ENCODE measurements at places on chromosomes 12 and 14. TPM values are rescaled to one million over a fixed set of nuclear protein-coding genes. Genes with fewer than 3 reads are reported as not detected.

- H3K36me3 ChIP-seq, result no peaks in the 10 kb centered on the region
- H3K27ac ChIP-seq, result no peak overlapping the region
- DNase-seq, result no peak
- no peaks in the 10 kb centered on the region for H3K4me1 ChIP-seq
- H3K4me3 ChIP-seq, result no peak overlapping the region
Observed at GRCh38 chr12:52214421-52214802, 18.6 kb upstream of the KRT7 start.

DNA sequence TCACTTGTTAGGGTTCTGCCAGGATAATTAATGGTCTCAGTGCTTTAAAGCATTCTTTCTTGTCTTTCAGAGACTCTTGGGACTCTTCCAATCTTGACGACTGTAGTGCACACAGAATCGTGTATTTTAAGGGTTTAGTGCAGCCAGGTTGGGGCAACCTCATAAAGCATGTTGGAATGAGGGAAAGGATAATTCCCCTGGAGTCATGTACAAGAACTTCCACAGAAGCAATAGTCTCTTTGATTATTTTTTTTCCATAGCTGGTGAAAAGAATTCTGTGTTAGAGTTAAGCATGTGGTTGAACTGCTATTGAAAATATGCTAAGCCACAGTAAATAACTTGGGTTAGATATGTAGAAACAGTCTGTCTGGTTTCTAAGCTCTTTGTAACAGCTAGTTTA is 246.8 kb upstream of the DAAM1 start:
- H3K27ac ChIP-seq, result no peak overlapping the region
- no peaks in the 10 kb centered on the region for H3K36me3 ChIP-seq
- no peaks in the 10 kb centered on the region for H3K4me1 ChIP-seq
- peaks cover 16% of the 10 kb centered on the region for H3K27me3 ChIP-seq
- no peak overlapping the region for H3K4me3 ChIP-seq
- no peak for DNase-seq

- H3K36me3 ChIP-seq, result no peaks in the 10 kb centered on the region
- no peaks in the 10 kb centered on the region for H3K27me3 ChIP-seq
- H3K4me3 ChIP-seq, result no peak overlapping the region
- DNase-seq, result no peak
Observed at GRCh38 chr14:104249089-104249488, 110.7 kb downstream of the KIF26A start.

DNA sequence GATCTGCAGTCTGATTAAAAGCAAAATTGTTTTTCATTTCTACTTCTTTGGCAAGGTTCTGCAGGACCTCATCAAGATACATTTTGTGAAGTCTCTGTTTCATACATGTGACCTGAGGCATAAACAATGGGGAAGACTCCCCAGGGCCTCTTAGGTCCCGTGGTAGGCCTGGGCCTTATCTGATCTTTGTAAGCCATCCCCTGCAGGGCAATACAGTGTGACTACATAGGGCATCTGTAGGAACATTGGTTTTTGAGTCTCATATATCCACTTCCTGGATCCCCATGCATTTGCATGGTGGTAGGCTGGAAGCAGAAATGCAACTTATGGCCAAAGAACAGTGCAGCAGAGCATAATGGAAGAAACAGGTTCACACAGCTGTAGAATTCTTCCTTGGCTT is 6.0 kb downstream of the FAR2 start:
- peaks cover 10% of the 10 kb centered on the region for H3K4me1 ChIP-seq
- no peak for DNase-seq
- H3K4me3 ChIP-seq, result no peak overlapping the region
- no peaks in the 10 kb centered on the region for H3K36me3 ChIP-seq
- H3K27me3 ChIP-seq, result peaks cover 2% of the 10 kb centered on the region
- no peak overlapping the region for H3K27ac ChIP-seq

GRCh38 chr14:88901189-88901588 is 76.7 kb downstream of the TTC8 start:
- H3K4me3 ChIP-seq, result no peak overlapping the region
- H3K27ac ChIP-seq, result no peak overlapping the region
- no peaks in the 10 kb centered on the region for H3K36me3 ChIP-seq
- no peaks in the 10 kb centered on the region for H3K4me1 ChIP-seq
- H3K27me3 ChIP-seq, result peaks cover 12% of the 10 kb centered on the region

DNA sequence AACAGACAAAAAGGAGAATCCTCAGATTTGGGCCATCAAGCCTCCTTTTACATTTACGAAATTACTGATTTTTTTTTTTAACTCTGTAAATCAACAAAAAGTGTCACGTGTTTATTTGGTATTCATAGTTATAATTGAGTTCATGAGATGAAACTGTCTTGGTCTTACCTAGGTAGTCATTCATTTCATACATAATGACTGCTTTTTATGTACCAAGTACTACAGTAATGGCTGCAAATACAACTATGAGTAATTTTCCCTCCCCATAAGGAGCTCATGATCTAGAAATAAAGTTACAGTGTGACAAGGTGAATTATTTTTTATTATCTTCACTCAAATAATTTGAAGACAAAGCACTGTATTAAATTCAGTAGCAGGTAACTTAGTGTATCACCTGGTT is 6.4 kb upstream of the TBK1 start:
- peaks cover 61% of the 10 kb centered on the region for H3K36me3 ChIP-seq
- H3K4me1 ChIP-seq, result peaks cover 29% of the 10 kb centered on the region
- H3K27me3 ChIP-seq, result no peaks in the 10 kb centered on the region
- H3K27ac ChIP-seq, result no peak overlapping the region
- H3K4me3 ChIP-seq, result no peak overlapping the region
- no peak for DNase-seq

GRCh38 chr12:48125985-48126384 is 6.8 kb downstream of the PFKM start:
- peaks cover 37% of the 10 kb centered on the region for H3K36me3 ChIP-seq
- no peak overlapping the region for H3K27ac ChIP-seq
- no peak for DNase-seq
- no peak overlapping the region for H3K4me3 ChIP-seq
- peaks cover 1% of the 10 kb centered on the region for H3K4me1 ChIP-seq

- no peaks in the 10 kb centered on the region for H3K36me3 ChIP-seq
- no peaks in the 10 kb centered on the region for H3K27me3 ChIP-seq
- no peak overlapping the region for H3K4me3 ChIP-seq
- H3K4me1 ChIP-seq, result peaks cover 4% of the 10 kb centered on the region
- H3K27ac ChIP-seq, result no peak overlapping the region
Observed at GRCh38 chr12:109844091-109844490, 10.9 kb upstream of the TRPV4 start.

- no peaks in the 10 kb centered on the region for H3K36me3 ChIP-seq
- H3K4me1 ChIP-seq, result no peaks in the 10 kb centered on the region
- H3K4me3 ChIP-seq, result no peak overlapping the region
- H3K27ac ChIP-seq, result no peak overlapping the region
- H3K27me3 ChIP-seq, result peaks cover 7% of the 10 kb centered on the region
Observed at GRCh38 chr14:103071544-103072251, 12.3 kb upstream of the LBHD2 start.

DNA sequence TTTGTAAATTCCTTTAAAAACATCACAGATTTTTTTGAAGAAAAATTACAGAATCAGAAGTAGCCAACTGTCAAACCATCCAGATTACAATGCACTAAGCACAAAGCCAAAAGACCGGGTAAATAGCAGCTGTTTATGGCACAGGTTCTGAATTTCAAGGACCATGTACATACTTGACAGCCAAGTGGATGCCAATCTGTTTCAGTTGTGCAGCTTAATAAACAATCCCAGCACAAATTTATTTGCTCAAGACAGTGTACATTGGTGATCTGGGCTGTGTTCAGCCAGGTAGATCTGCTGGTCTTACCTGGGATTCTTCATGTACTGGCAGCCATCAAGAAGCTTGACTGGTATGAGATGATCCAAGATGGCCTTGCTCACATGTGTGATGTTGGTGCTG is 229.8 kb upstream of the FLRT2 start:
- H3K4me3 ChIP-seq, result no peak overlapping the region
- no peaks in the 10 kb centered on the region for H3K27me3 ChIP-seq
- no peak for DNase-seq
- no peaks in the 10 kb centered on the region for H3K4me1 ChIP-seq
- no peak overlapping the region for H3K27ac ChIP-seq

DNA sequence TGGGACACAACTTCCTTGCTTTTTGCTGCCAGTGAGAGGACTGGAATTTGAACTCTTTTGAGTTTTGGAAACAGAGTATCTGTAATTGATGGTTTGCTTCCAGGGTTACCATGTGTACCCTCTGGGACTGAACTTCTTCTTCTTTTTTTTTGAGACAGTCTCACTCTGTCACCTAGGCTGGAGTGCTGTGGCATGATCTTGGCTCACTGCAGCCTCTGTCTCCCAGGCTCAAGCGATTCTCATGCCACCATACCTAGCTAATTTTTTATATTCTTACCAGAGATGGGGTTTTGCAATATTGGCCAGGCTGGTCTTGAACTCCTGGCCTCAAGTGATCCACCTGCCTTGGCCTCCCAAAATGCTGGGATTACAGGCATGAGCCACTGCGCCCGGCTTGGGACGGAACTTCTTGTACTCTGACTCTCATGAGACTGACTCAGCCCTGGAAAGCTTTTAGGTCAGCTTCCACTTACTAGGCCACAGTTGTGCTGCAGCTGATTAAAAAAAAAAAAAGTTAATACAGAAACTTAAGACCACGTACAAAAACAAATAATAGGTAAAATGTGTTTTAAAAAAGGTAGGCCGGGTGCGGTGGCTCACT is 15.8 kb downstream of the SEL1L start:
- H3K4me3 ChIP-seq, result no peak overlapping the region
- H3K27ac ChIP-seq, result no peak overlapping the region
- no peak for DNase-seq
- H3K4me1 ChIP-seq, result peaks cover 35% of the 10 kb centered on the region
- H3K27me3 ChIP-seq, result no peaks in the 10 kb centered on the region
- peaks cover 53% of the 10 kb centered on the region for H3K36me3 ChIP-seq

DNA sequence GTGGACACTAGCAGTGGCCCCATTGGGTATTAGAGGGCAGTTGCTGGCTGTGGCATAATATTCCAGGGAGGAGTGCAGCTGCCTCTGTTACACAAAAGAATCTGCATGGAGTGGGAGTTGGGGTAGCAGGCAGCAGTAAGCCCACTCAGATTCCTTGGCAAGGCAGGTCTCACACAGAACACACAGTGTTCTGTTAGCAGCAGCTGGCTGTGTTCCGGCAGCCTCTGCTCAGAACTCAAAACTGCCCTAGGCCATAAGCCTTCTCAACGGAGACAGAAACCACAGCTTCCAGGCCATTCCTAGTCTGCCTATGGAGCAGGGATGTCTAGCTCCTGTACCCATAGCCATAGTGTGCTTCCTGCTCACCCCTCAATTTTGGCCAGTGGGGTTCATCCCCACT is 1085.4 kb downstream of the SLC6A15 start:
- no peaks in the 10 kb centered on the region for H3K4me1 ChIP-seq
- no peak overlapping the region for H3K4me3 ChIP-seq
- H3K36me3 ChIP-seq, result no peaks in the 10 kb centered on the region
- no peak for DNase-seq
- no peaks in the 10 kb centered on the region for H3K27me3 ChIP-seq

- H3K36me3 ChIP-seq, result peaks cover 3% of the 10 kb centered on the region
- H3K27ac ChIP-seq, result no peak overlapping the region
- peaks cover 9% of the 10 kb centered on the region for H3K4me1 ChIP-seq
Observed at GRCh38 chr12:59698600-59698999, 102.8 kb downstream of the SLC16A7 start.

DNA sequence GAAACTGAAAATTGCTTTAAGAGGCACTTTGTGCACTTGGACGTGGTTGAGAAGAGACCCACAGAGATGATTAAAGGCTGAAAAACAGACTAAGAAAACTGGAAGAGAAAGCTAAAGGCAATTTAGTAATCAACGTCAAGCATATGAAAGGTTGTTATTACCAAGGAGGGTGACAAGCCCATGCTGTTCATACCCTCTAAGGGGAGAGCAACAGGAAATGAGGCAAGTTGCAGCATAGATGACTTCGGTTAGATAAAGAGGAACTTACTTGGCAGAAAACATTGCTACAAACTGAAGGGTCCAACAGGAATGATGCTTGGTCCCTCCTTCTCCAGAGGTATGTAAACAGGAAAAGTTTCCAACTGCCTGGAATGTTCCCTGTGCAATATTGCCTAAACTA is 107.8 kb downstream of the DUSP6 start:
- no peaks in the 10 kb centered on the region for H3K36me3 ChIP-seq
- H3K4me3 ChIP-seq, result peak overlapping the region; percentile 27
- H3K27me3 ChIP-seq, result no peaks in the 10 kb centered on the region
- peak overlapping the region; percentile 84 for H3K27ac ChIP-seq
- H3K4me1 ChIP-seq, result peaks cover 38% of the 10 kb centered on the region

DNA sequence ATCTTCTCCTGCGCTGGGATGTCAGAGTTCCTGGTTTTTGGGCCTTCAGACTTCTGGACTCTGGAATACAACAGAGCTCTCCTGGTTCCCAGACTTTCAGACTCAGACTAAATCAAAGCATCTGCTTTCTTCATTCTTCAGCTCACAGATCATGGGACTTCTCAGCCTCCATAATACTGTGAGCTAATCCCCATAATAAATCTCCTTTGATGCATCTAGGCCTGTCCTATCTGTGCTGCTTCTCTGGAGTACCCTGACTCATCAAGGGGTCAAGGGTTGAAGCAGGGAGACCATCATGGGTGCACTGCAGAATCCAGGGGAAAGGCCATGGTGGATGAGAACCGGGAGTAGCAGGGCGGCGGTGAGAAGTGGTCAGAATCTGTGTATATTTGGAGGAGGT is 1094.1 kb upstream of the TMEM132C start:
- peaks cover 5% of the 10 kb centered on the region for H3K27me3 ChIP-seq
- H3K27ac ChIP-seq, result no peak overlapping the region
- no peak overlapping the region for H3K4me3 ChIP-seq
- H3K36me3 ChIP-seq, result no peaks in the 10 kb centered on the region

DNA sequence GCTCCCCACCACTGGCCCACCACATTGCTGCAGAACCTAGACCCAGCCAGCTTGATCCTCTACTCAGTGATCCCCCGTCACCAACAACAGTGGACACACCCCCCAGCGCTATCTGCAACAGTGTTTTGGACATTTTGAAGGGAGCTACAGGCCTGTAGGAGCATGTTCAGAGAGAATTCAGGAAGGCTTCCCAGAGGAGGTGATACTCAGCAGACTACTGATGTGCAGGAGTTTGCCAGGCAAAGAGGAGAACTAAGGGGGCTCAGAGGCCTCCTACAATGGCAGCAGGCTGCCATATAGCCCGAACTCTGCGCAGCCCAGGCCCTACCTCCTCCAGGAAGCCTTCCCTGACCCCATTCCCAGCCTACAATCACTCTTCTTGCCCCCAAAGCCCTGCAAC is 70.0 kb downstream of the SYNE3 start:
- peaks cover 4% of the 10 kb centered on the region for H3K4me1 ChIP-seq
- DNase-seq, result no peak
- H3K27ac ChIP-seq, result peak overlapping the region; percentile 65
- peaks cover 16% of the 10 kb centered on the region for H3K36me3 ChIP-seq
- no peaks in the 10 kb centered on the region for H3K27me3 ChIP-seq

FGF23 gene
- total RNA-seq, result not detected

MGP gene
- not detected for total RNA-seq

PLA2G1B gene
- 0.51 TPM for total RNA-seq

TEX22 gene
- 1.4 TPM for total RNA-seq

ATF1 gene
- 53.0 TPM for total RNA-seq

EIF2S3B gene
- total RNA-seq, result 1.8 TPM

CLEC4A gene
- total RNA-seq, result not detected

MARK3 gene
- 57.3 TPM for total RNA-seq

LRIG3 gene
- total RNA-seq, result 0.14 TPM

DAO gene
- not detected for total RNA-seq

ALKBH2 gene
- total RNA-seq, result 32.1 TPM

All from activated CD4-positive, alpha-beta T cell treated with anti-CD3 and anti-CD28 coated beads for 36 hours (primary cell).